ENCODE measurements at places on chromosomes 16 and 17.

DNA sequence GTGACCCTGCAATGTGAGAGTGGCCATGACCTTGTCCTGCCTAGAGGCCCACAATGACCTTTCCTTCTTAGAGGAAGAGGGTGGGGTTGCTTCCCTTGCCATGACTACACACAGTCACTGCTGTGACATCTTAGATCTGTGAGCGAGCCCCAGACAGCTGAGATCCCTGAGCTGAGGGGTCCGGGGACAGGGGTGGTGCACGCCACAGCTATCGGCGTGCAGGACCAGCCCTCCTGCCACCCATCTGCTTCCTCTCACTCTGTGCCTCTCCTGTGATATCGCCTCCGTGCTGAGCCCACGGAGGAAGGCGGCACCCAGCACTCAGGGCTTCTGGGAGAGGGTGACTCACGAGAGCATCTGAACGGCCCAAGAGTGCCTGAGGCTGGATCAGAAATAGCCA is 35.2 kb downstream of the KIAA0513 start:
- no peak for DNase-seq

DNA sequence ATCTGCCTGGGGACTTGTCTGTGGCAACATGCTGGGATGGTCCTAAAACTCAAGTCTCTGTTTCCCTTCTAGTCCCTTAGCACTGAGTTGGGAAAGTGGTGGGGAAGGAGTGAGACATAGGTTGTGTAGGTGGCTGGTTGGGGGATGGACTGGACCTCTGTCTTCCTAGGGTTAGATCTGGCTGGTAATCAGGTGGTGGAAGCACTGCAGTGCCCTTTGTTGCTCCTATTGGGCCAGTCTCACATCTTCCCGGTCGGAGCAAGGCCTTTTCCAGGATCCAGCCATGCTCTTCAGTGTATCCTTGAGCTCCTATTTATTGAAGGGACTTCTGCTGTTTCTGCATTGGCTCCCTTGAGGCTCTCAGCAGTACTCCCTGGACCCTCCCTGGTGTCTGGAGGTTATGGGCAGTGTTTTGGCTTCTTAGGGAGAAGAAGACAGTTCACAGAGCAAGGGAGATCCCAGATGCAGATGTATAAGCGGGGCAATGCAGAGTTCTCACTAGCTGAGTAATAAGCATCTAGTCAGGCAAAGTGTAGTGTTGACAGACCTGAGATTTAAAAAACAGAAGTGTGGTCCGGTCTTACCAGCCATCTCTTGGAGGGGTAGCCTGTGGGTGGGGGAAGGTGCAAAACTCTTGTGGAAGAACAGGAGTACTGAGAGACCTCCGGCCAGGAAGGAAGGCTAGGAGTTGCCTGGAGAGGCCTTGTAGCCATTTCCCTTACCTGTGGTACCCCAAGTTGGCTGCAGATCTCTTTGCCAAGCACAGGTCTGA is 1.3 kb upstream of the NUTF2 start:
- DNase-seq = no peak

DNA sequence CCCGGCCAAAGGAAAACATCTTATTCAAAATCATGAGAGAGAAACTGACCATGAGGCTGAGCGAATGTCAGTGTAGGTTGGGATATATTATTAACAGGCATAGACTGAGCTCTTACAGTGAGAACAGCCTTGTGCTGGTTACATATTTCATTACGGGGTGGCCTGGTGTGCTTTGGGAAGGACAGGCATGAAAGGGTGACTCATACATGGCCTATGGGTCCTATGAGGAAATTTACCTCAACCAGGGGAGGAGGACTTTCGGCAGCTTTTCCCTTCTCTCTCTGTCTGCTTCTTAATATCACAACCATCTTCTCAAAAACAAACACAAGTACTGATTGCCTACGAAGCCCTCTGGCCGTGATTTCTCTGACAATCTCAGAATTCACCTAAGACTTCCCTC is 579.1 kb downstream of the CDH13 start:
- DNase-seq = no peak

GRCh38 chr17:61313461-61314326 is 85.9 kb upstream of the TBX2 start:
- DNase-seq = no peak

DNA sequence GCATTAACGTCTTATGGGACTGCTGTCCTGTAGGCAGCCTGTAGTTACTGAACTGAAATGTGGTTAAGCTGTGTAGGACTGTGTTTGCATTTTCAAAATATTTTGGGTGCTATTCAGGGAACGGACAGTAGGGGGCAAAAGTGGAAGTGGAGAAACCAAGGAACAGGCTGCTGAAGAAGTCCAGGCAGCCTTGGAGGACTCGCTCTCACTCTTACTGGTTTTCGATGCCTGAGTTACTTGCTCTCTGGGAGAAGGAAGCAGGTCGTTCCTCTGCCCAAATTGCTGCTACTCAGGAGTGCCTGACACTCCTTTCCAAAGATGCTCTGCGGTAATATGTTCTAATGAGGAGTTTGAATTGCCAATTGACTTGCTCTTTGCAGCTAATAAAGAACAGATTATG is 64.5 kb upstream of the RBFOX1 start:
- DNase-seq = no peak

DNA sequence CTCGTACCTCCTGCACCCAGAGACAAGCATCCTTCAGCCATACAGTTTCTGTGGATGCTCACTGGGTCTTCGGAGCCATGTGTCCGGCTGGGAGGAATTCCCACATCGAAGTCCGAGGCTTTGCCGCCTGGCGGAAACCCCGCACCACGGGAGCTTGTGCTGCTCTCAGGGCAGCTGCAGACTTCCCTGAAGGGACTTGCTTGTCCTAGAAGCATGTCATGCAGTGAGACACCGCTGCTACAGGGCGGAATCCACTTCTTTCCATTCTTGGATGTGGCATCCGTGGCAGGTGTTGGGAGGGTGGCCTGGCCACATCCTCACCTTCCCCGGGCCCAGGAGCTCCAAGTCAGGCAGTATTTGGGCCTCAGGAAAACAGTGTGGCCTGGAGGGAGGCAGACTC is 122.5 kb downstream of the CMIP start:
- DNase-seq = no peak

- peak; percentile 43 for DNase-seq
These were observed 4.7 kb downstream of the COQ7 start for GRCh38 chr16:19071811-19072777.

DNA sequence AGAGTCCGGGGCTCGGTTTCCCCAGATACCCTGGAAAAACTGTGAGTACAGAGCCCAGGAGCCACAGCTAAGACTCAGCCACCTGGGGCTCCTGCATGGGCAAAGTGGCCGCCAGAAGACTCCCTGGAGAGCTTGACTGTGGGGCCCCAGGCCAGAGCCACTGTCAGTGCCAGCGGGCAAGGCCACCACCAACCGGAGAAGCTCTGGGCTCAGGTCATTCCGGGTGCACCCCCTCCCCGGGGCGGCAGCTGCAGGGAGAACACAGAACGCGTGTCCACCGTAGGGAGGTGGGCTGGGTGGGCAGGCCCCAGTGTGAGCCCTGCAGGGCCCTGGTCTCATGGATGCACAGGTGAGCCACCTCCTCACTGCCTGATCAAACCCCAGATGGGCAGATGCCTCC is 22.3 kb upstream of the RBFOX3 start:
- no peak for DNase-seq

- no peak for DNase-seq
These were observed 119.5 kb downstream of the AATF start for GRCh38 chr17:37068266-37068665.

GRCh38 chr16:11140867-11141266 is 115.1 kb downstream of the SOCS1 start:
- no peak for DNase-seq

DNA sequence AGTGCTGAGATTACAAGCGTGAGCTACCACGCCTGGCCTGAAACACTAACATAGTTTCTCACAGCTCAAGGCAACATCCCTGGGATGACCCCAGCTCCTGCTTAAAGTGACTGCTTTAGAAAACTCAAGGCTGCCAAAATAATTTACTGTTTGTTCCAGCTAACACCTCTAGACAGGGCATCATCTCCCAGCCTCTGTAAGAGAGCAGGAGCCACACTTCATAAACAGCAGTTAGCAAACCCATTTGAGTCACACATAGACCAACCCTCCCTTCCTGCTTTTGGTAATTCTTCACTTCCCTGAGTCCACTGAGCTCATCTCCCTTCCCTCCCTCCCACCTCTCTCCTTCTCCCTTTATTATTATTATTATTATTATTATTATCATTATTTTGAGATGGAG is 201.3 kb downstream of the XYLT1 start:
- DNase-seq = no peak

DNA sequence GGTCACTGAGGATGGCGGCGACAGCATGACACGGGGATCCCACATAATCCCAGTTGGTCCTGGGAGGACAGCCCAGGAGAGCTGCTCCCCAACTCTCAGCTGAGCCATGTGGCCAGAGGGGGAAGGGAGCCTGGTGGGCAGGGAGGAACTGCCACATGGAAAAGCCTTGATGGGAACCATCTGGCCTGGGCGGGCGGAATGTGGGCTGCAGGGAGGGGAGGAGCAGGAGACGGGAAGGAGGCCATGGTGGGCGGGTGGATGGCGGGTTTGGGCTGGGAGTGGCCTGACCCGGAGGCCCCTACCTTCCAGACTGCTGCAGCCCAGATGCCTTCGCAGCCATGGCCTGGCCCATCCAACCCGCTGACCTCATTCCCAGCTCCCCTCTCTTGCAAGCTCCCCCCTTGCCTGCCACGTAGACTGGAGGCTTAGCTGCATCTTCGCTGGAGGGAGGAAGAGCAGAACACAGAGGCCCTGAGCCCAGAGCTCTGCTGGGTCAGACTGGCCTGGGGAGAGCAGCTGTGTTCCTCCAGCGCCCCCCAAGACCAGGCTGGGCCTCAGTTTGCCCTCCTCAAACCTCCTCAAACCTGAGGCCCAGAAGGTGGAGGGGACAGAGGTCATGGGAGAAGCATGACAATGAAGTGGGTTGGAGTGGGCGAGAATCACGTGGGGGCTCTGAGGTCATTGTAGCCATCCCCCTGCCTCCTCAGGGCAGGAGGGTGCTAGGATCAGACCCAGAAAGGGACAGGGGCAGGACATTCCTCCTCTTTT is 8.2 kb upstream of the COL1A1 start:
- no peak for DNase-seq

DNA sequence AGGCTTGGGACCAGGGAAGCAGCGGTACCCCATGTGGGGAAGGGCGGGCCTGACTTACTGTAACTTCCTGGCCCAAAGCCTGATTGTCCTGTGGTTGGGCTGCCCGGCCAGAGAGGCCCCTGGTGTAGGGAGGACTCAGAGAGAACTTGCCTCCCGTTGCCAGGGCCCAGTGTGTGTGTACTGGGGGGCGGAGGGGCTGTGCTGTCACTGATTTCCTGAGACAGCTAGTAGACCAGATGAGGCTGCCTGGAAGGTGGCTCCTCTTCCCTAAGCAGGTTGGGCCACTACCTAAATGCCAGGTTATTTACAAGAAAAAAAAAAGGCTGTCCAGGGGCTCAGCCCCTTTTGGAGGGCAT is 16.7 kb downstream of the SOCS3 start:
- DNase-seq = no peak

DNA sequence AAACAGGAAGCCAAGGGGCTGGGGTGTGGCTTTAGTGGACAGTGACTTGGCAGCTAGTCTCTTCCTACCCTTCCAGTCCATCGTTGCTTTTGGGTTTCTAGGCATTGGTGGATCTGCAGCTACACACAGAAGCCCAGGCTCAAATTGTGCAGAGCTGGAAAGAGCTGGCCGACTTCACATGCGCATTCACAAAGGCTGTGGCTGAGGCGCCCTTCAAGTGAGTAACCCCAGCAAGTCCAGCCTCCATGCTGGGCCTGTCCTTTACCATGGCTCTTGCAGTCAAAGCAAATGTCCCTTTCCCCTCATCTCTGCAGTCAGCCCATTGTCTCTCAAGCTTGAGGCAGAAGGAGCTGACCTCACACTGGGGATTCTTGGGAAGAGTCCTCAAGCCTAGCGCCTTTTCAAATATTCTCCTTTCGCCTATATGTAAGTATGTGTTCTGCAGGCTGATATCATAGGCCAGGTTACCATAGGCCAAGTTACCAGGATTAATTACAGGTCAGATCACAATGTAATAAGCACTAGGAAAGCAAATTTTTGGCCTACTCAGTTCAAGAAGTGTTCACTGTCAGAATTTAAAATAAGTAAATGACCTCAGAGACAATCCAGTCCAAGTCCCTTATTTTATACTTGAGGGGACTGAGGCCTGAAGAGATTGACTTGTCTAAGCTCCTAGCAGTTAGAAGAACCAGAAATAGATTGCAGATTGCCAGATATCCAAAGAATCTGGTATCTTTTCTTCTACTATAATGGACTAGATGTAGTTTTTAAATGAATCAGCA is 6.5 kb downstream of the EME1 start:
- DNase-seq = no peak

- DNase-seq = no peak
These were observed 3.6 kb downstream of the INO80E start for GRCh38 chr16:29999605-30000004.

- no peak for DNase-seq
These were observed 28.1 kb downstream of the TTYH2 start for GRCh38 chr17:74241431-74241830.

DNA sequence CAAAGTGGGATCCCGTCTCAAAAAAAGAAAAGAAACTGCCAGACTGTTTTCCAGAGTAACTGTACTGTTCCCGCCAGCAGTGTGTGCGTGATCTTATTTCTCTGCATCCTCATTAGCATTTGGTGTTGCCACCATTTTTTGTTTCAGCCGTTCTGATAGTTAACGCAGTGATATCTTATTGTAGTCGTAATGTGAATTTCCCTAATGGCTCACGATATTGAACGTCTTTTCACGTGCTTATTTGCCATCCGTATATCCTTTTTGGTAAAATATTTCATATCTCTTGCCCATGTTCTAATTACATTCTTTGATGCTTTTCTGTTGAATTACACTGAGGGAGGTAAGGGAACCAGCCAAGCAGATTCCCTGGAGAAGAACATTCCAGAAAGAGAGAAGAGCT is 92.4 kb downstream of the SEC14L1 start:
- DNase-seq = no peak

- DNase-seq = no peak
These were observed 143.4 kb upstream of the HS3ST2 start for GRCh38 chr16:22670551-22671041.

DNA sequence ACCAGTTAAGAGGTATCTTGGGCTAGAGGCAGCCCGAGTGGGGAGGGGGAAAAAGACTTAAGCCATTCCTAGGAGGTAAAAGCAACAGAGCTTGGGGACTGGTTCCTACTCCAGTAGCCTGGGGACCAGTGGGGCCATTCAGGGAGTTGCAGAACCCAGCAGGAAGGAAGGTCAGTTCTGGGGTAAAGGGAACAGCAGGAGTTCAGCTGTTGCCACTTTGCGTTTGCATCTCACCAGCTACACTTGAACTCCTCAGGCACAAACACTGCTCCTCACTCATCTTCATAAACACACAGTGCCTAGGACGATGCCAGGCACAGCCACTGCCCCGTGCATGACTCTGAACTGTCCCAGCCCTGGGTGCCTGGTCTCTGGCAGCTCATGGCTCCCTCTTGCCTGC is 4.0 kb downstream of the HAP1 start:
- no peak for DNase-seq

Data from stimulated activated CD4-positive, alpha-beta T cell treated with anti-CD3 and anti-CD28 coated beads, Interleukin-12 subunit alpha, Interleukin-12 subunit beta, amount 100 ng/mL, for 4 hours (primary cell).